ENCODE measurements at places on chromosomes 6 and 20.

- DNase-seq: no peak
Observed at GRCh38 chr6:56250266-56250665, 2.9 kb upstream of the COL21A1 start.

DNA sequence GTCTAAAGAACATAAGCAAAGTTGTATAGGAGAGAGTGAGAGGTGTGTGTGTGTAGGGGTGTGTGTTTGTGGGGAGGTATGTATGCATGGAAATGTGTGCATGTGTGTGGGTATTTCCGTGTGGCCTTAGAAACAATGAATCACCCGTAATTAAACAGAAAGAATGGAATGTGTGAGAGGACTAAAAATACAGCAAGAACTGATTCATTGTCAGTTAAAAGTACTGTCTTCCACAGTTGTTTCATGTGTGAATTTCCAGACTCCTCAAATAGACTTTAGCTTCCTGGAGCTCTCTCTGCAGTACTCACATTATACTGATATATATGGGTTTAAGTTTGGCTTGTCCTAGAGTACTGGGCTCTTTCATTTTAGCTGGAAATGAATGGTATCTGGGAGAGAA, 145.7 kb downstream of the RIMS1 start:
- no peak for DNase-seq

DNA sequence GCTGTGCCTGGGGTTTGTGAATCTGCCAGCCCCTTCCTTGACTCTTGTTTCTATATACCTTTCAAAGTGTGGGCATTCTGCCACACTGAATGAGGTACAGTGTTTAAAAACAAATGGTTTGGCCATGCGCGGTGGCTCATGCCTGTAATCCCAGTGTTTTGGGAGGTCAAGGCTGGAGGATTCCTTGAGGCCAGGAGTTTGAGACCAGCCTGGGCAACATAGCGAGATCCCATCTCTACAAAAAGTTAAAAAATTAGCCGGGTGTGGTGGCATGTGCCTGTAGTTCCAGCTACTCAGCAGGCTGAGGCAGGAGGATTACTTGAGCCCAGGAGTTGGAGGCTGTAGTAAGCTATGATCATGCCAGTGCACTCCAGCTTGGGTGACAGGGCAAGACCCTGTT, 5.8 kb downstream of the FAM83D start:
- no peak for DNase-seq

DNA sequence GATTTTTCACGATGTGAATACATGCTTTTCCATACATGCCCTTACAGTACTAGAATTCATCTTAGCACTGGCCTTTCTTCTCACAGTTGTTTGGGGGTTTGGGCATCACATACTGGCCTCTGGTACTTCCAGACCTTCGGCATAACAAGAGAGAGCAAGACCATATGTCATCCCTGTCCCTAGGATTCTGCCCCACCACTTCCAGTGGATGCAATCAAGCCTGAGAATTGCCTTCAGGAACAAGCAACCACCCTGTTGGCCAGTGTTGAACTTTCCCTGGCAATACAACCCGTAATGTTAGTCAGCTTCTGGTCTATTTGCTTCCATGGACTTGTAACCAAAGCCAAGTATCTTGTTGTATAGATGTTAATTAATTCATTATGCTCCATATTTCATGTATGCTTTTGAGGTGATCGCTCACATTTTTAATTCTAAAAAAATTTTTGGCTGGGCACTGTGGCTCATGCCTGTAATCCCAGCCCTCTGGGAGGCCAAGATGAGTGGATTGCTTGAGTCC, 15.4 kb upstream of the SLPI start:
- no peak for DNase-seq

DNA sequence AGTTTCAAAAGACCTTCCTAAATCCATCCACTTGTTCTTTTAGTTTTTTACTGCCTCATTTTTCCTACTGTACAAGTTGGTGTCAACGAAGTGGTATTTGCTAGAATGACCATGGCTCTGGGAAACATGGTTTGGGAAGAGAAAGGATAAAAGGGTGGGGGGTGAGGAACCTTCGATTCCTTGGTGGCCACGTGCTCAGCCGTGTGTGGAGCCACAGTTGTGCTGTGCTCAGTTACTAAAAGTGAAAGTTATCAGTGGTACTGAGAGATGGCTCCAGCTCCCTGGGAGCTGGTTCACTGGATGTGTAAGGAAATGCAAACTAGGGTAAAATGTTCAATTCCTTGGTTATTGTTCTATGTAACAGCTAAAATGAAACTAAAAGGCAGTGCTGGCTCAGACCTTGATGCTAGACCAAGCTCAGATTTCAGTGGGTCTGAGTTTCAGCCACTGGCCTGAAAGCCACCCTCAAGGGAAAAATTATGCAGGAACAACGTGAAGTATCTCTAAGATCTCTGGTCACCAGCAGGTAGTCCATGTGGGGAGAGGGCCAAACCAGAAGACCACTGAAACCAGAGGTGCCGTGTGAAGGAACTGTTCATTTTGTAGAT, 7.4 kb upstream of the SLC22A2 start:
- no peak for DNase-seq

- no peak for DNase-seq
Observed at GRCh38 chr6:72401865-72402264, 220.0 kb upstream of the KCNQ5 start.

DNA sequence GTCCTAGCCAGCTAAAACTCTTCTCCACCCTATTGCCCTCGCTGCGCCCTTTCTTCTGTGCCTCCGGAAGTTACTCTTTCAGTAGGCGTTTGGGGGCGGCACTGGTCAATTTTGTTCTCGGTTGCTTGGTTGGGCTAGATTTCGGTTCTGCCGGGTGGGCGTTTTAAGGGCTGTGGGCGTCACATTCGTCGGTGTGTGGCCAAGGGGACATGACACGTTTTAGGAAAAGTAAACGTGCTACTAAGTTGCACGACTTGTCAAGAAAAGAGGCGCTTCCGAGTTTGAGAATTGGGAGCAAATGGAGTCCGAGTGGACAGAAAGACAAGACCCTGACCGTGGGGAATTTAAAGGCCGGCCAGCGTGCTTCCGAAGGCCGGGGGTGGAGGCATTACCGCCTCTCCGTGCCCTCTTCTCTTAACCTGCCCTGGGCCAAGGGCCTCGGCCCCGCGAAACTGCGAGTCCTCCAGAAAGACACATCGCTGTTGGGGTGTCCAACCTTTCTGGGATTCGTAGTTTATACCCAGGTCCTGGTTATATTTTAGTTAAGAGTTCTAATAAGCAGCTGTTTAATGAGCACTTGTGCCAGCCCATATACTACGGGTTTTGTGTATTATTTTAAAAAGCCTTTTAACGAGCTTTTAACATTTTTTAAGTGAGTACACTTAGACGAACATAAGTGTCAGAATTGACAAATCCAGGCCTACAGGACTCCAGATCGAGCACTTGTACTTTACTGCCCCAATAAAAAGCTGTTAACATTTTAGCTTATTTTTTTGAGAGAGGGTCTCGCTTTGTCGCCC, 664 bp upstream of the BAG6 start:
- DNase-seq: no peak

DNA sequence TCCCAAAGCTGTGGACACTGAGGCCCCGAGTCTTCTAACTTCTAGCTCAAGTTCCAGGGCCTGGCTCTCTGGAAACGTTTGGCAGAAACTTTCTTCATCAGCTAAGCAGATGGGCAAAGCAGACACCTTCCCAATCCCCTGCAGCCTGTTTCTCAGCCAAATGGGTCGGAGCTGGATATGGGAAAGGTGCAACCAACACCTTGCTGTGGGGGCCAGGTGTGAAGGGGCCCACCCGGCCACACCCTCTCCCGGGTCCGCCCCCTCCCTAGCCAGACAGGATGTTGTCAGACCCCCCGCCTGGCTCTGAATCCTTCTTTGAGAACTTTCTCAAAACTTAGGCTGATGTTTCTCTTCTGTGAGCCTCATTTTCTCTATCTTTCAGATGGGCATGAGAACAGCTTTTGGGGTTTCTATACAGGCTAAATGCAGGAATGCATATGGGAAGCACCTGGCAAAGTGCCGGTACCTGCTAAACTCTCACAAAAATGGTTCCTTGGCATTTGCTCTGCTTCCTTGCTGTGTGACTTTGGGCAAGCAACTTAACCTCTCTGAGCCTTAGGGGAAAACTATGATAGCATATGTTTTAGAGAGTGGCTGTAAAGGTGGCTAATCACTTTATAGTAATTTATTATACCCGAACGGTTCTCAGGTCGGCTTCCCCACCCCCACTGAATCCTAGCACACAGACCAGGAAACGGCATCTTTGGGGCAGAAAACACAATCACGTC, 1.8 kb downstream of the SNAI1 start:
- DNase-seq: no peak

GRCh38 chr6:26087284-26088115, at the start of gene HFE:
HFE (plus strand) TSS chr6:26087429; CDS start chr6:26087441, 12 bp downstream.
- DNase-seq: peak; percentile 54

DNA sequence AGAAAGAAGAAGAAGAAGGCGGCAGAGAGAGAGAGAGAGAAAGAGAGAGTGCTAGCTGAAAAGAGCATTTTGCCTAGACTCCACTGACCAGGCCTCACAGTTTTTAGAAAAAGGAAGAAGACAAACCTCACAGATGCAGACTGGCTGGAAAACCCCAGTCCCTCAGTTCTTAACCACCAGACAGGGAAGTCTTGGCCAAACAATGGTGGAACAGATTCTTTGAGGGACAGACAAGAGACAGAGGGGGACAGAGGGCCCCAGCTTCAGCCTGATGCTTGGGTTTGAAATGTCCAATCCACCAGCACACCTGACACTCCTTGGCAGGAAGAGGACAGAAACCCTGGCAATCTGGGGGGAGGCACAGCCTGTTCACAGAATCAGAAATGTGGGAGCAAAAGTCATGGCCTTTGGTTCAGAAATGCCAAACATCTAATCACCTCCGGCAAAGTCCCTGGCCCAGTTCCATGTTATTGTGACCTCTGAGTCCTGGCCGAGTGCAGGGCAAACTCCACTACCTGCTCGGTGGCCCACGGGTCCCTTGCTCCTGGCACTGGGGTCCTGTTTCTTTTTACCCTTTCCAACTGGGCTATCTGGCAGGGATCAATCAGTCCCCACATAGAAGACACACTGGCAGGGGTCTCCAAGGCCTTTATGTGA, 235.2 kb downstream of the LY86 start:
- no peak for DNase-seq

DNA sequence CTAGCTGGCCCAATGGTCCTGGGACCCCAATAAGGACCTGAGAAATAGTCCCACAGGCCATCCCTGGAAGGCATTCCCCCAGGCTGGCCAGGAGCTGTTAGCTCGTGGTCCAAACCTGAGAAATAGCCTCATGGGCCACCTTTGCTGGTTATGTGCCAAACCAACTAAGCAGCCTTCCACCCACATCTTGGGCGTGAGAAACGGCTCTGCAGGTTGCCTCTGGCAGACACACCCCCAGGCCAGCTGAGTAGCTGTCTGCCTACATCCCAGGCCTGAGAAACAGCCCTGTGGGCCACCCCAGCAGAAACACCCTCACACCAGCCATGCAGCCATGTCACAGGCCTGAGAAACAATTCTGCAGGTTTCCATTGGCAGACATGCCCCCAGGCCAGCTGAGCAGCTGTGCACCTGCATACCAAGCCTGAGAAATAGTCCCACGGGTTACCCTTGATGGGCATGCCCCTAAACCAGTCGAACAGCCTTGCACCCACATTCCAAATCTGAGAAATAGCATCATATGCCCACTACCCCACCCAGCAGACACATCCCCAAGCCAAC, 567.8 kb upstream of the ID4 start:
- DNase-seq: no peak

DNA sequence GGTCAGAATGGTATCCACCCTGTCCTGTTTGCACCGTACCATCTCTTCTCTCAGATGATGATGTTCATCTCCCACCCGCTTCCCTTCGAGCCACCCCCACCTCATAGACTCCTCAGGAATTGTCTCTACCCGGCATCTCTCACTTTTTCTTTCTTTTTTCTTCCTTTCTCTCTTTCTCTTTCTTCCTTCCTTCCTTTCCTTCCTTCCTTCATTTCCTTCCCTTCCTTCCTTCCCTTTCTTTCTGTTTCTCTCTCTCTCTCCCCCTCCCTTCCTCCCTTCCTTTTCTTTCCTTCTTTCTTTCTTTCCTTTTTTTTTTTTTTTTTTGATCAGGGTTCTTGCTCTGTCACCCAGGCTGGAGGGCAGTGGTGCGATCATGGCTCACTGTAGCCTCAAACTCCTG, 27.7 kb upstream of the PNPLA1 start:
- no peak for DNase-seq

DNA sequence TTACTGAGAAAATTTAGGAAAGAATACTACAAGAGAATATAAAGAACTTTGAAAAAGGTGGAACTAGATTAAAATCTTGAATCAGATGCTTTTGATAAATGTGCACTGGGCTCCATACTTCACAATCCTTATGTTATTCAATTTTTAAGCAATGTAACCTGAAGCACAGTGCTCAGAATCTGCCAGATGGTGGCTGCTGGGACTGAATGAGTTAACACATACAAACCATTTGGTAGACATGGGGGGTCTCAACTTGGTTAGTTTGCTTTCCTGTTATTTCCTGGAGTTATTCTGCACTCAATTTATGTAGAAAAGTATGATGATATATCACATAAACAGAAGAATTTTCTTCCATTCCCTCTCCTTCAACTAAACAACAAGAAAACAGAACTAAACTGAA, 326.5 kb downstream of the RNGTT start:
- no peak for DNase-seq

GRCh38 chr6:82484001-82484400, 120.4 kb downstream of the TPBG start:
- no peak for DNase-seq

GRCh38 chr6:110320307-110320706, 37.8 kb downstream of the METTL24 start:
- no peak for DNase-seq

- no peak for DNase-seq
Observed at GRCh38 chr20:24669701-24670100, 200.3 kb downstream of the SYNDIG1 start.

DNA sequence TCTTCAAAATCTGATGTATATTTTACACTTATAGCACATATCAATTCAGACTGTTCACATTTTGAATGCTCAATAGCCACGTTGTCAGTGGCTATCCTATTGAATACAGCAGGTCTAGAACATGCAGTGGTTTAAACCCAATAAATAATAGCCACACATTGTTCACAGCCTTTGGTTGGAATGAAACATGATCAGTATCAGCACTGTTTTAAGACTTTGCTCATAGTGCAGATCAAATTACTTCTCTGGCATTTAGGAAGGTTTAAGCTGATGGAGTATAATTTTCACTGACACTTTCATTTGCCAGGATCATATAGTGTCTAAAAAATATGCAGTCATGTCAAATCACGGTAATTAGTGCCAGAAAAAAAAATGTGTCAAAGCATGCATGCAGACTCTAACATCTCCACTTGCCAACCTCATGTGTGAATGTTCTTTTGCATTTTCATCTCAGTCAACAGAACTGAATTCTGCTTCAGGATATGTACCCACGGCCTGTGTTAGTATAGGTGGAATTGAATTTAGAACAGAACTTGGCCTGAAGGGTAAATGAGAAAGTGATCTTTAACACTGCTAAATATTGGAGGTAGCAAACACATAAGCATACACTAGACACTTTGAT, 184.1 kb downstream of the SLC24A3 start:
- DNase-seq: no peak

GRCh38 chr20:46365487-46366220, 40.8 kb downstream of the ELMO2 start:
- DNase-seq: peak; percentile 26

DNA sequence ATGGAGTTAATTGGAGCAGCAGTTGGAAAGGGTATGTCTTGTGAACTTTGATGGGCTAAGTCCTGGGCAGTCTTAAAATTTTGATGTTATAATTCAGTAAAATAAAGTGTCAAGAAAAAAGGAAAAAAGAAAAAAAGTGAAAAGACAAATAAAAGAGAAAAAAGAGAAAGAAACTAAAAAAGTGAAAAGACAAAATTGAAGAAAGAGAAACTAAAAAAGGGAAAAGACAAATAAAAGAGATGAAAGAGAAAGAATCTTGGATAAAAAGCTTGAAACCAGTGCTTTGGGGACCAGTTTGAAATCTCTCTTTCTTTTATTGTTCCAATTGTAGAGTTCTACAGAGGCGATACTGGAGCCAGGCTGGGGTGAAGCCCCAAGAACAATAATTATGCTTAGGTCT, 12.0 kb upstream of the PGK2 start:
- no peak for DNase-seq
